GM20000 (cell line): ENCODE measurements at places on chromosomes 12 and 14.

DNA sequence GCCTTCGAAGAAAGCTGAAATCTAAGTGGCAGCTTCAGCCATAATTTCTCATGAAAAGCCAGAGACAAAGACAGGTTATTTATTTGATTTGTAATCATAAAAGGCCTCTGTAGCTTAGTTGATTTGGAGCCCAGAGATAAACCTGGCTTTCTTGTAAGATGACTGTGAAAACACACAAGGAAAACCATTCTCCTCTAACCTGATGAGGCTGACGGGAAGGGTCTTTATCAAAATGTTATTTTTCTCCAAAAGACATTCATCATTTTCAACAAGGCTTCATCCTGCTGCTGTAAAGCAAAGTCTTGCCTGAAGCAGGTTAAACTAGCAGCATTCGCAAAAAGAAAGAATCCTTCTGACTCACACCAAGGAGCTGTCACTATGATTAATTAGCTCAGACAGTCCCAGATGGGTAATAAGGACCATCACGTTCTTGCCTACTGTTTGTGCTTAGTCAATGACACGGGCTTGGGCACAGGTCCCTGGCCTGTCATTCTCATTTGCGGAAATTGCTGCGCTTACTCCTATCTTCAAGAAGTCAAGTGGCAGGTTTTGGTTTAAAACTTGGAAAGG lies 286.6 kb downstream of the C12orf75 start:
- no peak for DNase-seq

DNA sequence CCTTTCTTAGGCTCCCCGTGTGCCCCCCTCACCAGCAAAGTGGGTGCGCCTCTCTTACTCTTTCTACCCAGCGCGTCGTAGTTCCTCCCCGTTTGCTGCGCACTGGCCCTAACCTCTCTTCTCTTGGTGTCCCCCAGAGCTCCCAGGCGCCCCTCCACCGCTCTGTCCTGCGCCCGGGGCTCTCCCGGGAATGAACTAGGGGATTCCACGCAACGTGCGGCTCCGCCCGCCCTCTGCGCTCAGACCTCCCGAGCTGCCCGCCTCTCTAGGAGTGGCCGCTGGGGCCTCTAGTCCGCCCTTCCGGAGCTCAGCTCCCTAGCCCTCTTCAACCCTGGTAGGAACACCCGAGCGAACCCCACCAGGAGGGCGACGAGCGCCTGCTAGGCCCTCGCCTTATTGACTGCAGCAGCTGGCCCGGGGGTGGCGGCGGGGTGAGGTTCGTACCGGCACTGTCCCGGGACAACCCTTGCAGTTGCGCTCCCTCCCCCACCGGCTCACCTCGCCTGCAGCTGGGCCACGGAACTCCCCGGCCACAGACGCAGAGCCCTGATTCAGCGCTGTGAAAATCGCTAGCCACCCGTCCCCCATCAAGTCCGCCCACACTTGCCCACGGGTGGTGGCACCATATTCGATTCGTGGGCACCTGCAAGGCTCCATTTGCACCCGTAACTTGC lies 1.3 kb downstream of the TMEM233 start:
- no peak for DNase-seq

DNA sequence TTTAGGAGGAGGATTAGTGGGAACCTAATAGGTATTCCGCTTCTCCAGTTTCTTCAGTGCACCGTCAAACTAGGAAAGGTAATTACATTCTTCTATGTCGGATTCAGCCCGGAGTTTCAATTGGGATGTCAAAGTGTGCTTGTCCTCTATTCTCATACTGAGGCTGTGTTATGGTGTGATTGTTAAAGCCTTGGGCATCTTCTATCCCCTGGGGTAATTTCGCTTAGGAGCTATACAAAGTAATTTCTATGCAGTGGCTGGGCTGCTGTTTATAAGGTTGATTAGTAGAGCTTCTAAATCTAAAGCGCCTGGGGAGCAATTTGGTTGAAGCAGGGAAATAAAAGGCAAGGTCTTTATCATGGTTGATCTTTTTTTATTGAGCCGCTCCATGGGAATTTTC lies 399.6 kb downstream of the ZFP36L1 start:
- no peak for DNase-seq

- DNase-seq = no peak
These were observed 58.4 kb downstream of the PTPN21 start for GRCh38 chr14:88496414-88496813.

DNA sequence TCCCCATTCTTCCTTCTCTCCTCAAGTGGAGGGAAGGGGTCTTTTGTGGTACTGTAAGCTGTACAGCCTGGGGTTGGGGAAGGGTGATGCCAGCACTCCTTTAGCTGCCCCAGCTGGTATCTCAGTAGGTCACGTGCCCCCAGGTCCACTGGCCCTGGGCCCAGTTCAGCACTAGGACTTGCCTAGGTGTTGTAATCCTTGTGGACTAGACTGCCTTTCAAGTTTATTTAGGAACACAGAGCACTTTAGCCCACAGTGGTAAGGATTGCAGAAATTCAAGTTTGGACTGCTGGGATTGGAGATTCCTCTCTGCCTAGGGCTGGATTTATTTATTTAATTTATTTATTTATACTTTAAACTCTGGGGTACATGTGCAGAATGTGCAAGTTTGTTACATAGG lies 569.6 kb downstream of the AACS start:
- DNase-seq = no peak

- no peak for DNase-seq
These were observed 266.9 kb downstream of the PPFIA2 start for GRCh38 chr12:81492131-81492720.

- DNase-seq = no peak
These were observed 20.5 kb downstream of the RNF212B start for GRCh38 chr14:23258256-23258655.

- DNase-seq = peak; percentile 59
These were observed 21.8 kb downstream of the CHST11 start for GRCh38 chr12:104478396-104479122.

DNA sequence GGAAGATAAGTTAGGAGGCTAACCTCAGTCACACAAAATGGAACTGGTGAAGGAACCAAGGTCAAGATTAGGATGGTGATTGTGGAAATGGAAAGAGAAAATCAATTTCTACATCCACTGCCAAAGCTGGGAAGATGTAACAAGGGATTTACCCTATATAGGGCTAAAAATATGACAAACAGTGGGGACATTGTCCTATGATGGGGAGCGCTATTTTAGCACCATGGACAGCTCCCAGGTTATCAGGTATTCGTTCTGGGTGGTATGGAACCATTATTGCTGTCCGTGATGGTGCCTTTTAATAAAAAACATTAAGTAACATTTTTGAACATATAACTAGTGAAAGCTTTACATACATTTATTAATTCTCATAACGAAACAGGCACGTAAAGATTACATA lies 124.0 kb downstream of the NDUFA12 start:
- DNase-seq = peak; percentile 36

GRCh38 chr12:67986632-67987031 lies 2.6 kb upstream of the IFNG-AS1 start:
- no peak for DNase-seq

GRCh38 chr12:52264435-52264825 lies 10.0 kb upstream of the KRT86 start:
- DNase-seq = no peak

DNA sequence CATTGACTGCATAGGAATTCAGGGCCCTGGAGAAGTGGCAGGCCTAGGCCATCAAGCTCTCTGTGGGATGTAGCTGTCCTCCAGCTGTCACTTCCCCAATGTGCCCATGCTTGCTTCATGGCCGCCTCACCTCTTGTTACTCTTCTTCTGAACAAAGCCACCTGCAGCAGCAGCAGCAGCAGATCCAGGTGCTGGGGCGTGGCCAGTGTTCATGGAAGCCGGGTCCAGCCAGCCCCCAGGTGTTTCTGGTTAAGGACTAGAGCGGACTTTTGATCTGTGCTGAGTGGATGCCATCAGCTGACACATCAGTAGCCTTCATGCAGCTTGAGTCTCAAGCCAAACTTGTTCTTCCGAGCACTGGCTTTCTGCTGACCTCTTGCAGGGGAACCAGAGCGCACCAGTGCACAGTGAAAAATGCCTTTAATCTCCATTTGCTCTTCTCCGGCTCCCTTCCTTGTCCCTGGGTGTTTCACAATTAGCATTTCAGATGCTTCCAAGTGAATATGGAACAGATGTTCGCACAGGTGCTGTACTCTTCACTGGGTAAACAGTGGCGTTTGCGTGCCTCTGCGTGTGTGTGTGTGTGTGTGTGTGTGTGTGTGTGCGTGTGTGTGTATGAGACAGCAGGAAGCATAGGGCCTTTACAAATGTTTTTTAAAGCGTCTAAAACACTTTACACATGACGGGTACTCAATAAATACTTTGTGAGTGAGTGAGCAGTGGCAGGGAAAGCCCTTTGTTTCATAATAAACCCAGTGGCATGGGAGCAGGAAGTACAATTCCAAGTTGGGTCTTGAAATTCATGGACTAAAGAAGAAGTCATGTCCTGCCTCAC lies 20.1 kb downstream of the TPCN1 start:
- DNase-seq = no peak
